H1 (cell line): ENCODE measurements at places on chromosomes 12 and 14. TPM values are rescaled to one million over a fixed set of nuclear protein-coding genes. Genes with fewer than 3 reads are reported as not detected.

Gene LTBP2
- polyA plus RNA-seq: 0.48 and 0.67 TPM in 2 replicates

Gene MBIP
- polyA plus RNA-seq: 9.4 and 15.0 TPM in 2 replicates

Gene KRT6C
- not detected in 2 replicates for polyA plus RNA-seq

Gene CLEC4A
- 0.44 TPM in 1 of 2 replicates, not detected in the other for polyA plus RNA-seq

Gene HRK
- 1.1 and 1.6 TPM in 2 replicates for polyA plus RNA-seq

Gene DAZAP2
- 64.7 and 77.2 TPM in 2 replicates for polyA plus RNA-seq

Gene FGF6
- polyA plus RNA-seq: not detected in 2 replicates

Gene FOXG1
- polyA plus RNA-seq: 0.03 and 0.08 TPM in 2 replicates

Gene GALNT8
- 3.2 and 4.7 TPM in 2 replicates for polyA plus RNA-seq

Gene MYO1A
- polyA plus RNA-seq: 0.60 and 0.77 TPM in 2 replicates

Gene AVPR1A
- 0.13 and 0.14 TPM in 2 replicates for polyA plus RNA-seq

Gene DBX2
- polyA plus RNA-seq: 0.05 and 0.06 TPM in 2 replicates

Gene LRP6
- polyA plus RNA-seq: 53.6 and 58.1 TPM in 2 replicates

Gene NR1H4
- polyA plus RNA-seq: not detected in 2 replicates

Gene NOC4L
- 26.8 and 40.3 TPM in 2 replicates for polyA plus RNA-seq

Gene DNM1L
- 15.2 and 23.7 TPM in 2 replicates for polyA plus RNA-seq

Gene NAV3
- polyA plus RNA-seq: 0.41 and 0.47 TPM in 2 replicates

Gene COX8C
- polyA plus RNA-seq: not detected in 2 replicates

Gene MARS1
- polyA plus RNA-seq: 194 and 255 TPM in 2 replicates

Gene IQSEC3
- polyA plus RNA-seq: 1.2 and 2.2 TPM in 2 replicates

Gene SLC15A5
- not detected in 2 replicates for polyA plus RNA-seq

Gene MDGA2
- polyA plus RNA-seq: 0.02 and 0.11 TPM in 2 replicates

Gene TXNDC16
- 3.2 and 6.7 TPM in 2 replicates for polyA plus RNA-seq

Gene GPD1
- 0.45 and 0.53 TPM in 2 replicates for polyA plus RNA-seq

Gene PKP2
- 9.6 and 13.0 TPM in 2 replicates for polyA plus RNA-seq

Gene DHH
- 0.03 and 0.09 TPM in 2 replicates for polyA plus RNA-seq

Gene STON2
- 8.2 and 8.9 TPM in 2 replicates for polyA plus RNA-seq

Gene KERA
- polyA plus RNA-seq: not detected in 2 replicates

Gene CDCA3
- 71.2 and 77.0 TPM in 2 replicates for polyA plus RNA-seq

Gene SH2B3
- polyA plus RNA-seq: 20.8 and 25.1 TPM in 2 replicates

Gene RNASE7
- polyA plus RNA-seq: not detected in 2 replicates

Gene HOXC4
- polyA plus RNA-seq: not detected in 2 replicates

Gene PLEKHG7
- not detected in 2 replicates for polyA plus RNA-seq

Gene RAB15
- 38.8 and 63.4 TPM in 2 replicates for polyA plus RNA-seq

Gene DIO2
- polyA plus RNA-seq: 0.03 and 0.11 TPM in 2 replicates

Gene DDIT3
- polyA plus RNA-seq: 4.7 and 5.7 TPM in 2 replicates

Gene CARMIL3
- polyA plus RNA-seq: 6.0 and 7.8 TPM in 2 replicates

Gene DAO
- polyA plus RNA-seq: not detected in 2 replicates

Gene KRT83
- polyA plus RNA-seq: not detected in 2 replicates

Gene SLC6A13
- polyA plus RNA-seq: 0.03 and 0.19 TPM in 2 replicates

Gene CYP27B1
- 2.6 and 2.9 TPM in 2 replicates for polyA plus RNA-seq

Gene CPM
- 0.33 and 0.85 TPM in 2 replicates for polyA plus RNA-seq

Gene ATN1
- 20.6 and 43.0 TPM in 2 replicates for polyA plus RNA-seq

Gene GPR132
- polyA plus RNA-seq: 0.11 and 0.28 TPM in 2 replicates

Gene SIVA1
- polyA plus RNA-seq: 517 and 589 TPM in 2 replicates

Gene CERS5
- polyA plus RNA-seq: 75.8 and 119 TPM in 2 replicates

Gene TMEM229B
- polyA plus RNA-seq: 0.85 and 1.7 TPM in 2 replicates

Gene NFE2
- polyA plus RNA-seq: 6.1 and 8.3 TPM in 2 replicates

Gene PMCH
- not detected in 2 replicates for polyA plus RNA-seq
